ENCODE measurements at places on chromosomes 3 and 15. TPM values are rescaled to one million over a fixed set of nuclear protein-coding genes. Genes with fewer than 3 reads are reported as not detected.
A peak's percentile ranks its signal among the peaks of the same experiment; 100 is the strongest.

FILIP1L gene
- 47.8 TPM for total RNA-seq

TEX9 gene
- total RNA-seq = 7.9 TPM

PARP15 gene
- not detected for total RNA-seq

SLC6A1 gene
- total RNA-seq = 0.26 TPM

FBXO40 gene
- total RNA-seq = not detected

P2RY1 gene
- total RNA-seq = 6.9 TPM

DNA sequence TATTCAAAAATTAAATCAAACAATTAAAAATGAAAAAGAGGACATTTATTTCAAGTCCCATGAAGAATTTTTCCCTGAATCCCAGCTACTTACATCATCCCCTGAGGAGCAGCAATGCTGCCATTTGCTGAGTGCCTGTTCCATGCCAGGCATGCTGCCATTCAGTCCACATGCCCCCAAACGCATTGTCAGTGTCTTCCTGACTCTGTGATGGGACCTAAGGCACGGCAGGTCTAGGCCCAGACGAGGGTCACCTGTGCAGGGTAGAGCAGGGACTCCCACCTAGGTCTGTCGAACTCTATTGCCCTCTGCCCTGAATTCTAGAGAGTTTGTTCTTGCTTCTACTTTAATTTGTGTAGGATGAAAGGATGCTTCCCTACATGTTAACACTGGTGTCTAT, 7.0 kb downstream of the PSTPIP1 start:
- no peaks in the 10 kb centered on the region for H3K4me1 ChIP-seq
- no peak overlapping the region for H3K27ac ChIP-seq
- H3K4me3 ChIP-seq = no peak overlapping the region
- H3K27me3 ChIP-seq = no peaks in the 10 kb centered on the region
- H3K36me3 ChIP-seq = no peaks in the 10 kb centered on the region

GRCh38 chr3:19877656-19878055, 56.4 kb downstream of the EFHB start:
- H3K36me3 ChIP-seq = no peaks in the 10 kb centered on the region
- H3K4me1 ChIP-seq = no peaks in the 10 kb centered on the region
- DNase-seq = no peak

DNA sequence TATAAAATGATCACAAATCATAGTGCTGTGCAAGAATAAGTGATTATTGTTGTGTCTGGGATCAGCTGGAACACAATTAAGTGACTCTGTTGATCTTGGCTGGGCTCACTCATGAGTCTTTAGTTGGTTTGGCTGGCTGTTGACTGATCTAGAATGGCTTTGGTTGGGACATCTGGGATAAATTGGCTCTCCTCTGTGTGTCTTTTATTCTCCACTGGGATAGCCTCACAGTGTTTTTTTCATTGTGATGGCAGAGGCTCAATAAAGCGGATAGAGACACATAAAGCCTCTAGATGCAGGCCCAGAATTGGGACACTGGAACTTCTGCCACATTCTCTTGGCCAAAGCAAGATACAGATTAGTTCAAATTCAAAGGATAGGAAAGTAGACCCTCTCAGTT, 735.6 kb downstream of the PDCD6IP start:
- DNase-seq = no peak
- H3K4me3 ChIP-seq = no peak overlapping the region
- H3K36me3 ChIP-seq = no peaks in the 10 kb centered on the region

GRCh38 chr15:82165948-82166376, 96.6 kb downstream of the EFL1 start:
- no peak overlapping the region for H3K4me3 ChIP-seq
- H3K27ac ChIP-seq = no peak overlapping the region
- no peaks in the 10 kb centered on the region for H3K4me1 ChIP-seq
- no peaks in the 10 kb centered on the region for H3K27me3 ChIP-seq
- peaks cover 6% of the 10 kb centered on the region for H3K36me3 ChIP-seq

DNA sequence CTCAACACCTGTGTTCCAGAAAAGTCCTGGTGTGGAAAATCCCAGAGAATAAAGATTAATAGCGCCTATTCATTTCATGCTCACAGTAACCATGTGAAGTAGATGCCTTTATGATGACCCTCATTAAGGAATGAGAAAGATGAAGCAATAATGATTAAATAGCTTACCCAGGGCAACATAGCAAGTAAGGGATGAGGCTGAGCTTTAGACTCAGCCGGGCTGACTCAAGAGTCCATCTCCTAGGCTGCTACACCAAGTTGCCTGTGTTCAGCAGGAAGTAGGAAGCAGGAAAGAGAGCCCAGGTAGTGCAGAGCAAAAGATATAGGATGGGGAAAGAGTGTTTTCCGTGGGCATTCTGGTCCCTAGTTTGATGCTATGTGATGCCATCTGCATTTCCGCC, 256.5 kb downstream of the CHL1 start:
- DNase-seq = no peak
- H3K27ac ChIP-seq = no peak overlapping the region
- no peaks in the 10 kb centered on the region for H3K36me3 ChIP-seq
- no peak overlapping the region for H3K4me3 ChIP-seq
- no peaks in the 10 kb centered on the region for H3K27me3 ChIP-seq
- H3K4me1 ChIP-seq = no peaks in the 10 kb centered on the region

- DNase-seq = no peak
- no peaks in the 10 kb centered on the region for H3K4me1 ChIP-seq
- no peaks in the 10 kb centered on the region for H3K27me3 ChIP-seq
These were observed 69.6 kb upstream of the CTNNB1 start for GRCh38 chr3:41129731-41130130.

- H3K4me1 ChIP-seq = no peaks in the 10 kb centered on the region
- no peak overlapping the region for H3K4me3 ChIP-seq
- no peaks in the 10 kb centered on the region for H3K36me3 ChIP-seq
- no peaks in the 10 kb centered on the region for H3K27me3 ChIP-seq
These were observed 115.7 kb downstream of the ARRDC4 start for GRCh38 chr15:98076021-98076816.

DNA sequence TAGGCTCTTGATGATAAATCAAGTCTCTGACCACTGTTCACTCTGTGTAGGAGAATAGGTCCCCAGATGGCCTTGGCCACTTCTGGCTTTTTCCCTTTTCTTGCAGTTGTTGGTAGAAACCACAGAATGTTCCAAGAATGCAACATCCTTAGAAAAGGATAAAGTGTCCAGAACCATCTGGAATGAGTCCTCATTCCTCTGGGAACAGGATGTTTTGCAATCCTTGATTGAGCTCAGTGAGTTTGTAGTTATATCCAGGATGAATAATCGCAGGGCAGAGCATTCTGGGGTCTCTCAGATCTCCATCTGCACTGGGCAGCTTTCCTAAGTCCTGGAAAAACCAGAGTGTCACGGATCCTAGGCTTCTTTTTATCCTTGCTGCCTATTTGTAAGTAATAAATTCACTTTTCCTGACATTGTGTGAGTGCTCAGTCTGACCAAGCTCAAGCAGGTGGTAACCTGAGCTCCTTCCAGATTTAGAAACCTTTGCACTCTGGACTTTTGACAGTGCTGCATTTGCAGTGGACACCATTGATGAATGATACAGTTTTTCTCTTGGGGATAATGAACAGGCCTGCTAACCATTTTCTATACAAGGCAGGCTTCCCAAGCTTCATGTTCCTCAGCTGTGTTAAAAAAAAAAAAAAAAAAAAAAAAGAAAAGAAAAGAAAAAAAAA, 1028.6 kb downstream of the OTOL1 start:
- peak; percentile 4 for DNase-seq
- no peaks in the 10 kb centered on the region for H3K27me3 ChIP-seq
- no peaks in the 10 kb centered on the region for H3K4me1 ChIP-seq

DNA sequence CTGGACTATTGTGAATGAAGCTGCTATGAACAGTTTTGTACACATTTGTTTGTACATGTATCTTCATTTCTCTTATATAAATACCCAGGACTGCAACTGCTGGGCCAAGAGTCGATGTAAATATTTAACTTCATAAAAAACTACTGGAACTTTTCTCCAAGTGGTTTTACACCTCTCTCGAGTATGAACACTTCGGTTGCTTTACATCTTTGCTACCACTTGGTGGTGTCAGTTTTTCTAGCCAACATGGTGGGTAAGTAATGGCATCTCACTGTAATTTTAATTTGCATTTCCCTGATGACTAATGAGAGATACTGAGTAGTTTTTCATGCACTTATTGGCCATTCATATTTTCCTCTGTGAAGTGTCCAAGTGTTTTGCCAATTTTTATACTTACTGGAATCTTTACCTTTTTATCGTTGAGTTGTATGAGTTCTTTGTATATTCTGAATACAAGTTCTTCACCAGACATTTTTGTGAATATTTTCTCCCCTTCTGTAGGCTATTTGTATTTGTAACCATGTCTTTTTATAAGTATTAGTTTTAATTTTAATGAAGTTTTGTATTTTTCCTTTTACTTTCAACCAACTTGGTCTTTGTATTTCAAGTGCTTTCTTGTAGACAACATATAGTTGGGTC, 44.4 kb downstream of the PCOLCE2 start:
- H3K4me3 ChIP-seq = no peak overlapping the region
- no peaks in the 10 kb centered on the region for H3K27me3 ChIP-seq
- no peak for DNase-seq
- peaks cover 11% of the 10 kb centered on the region for H3K4me1 ChIP-seq

DNA sequence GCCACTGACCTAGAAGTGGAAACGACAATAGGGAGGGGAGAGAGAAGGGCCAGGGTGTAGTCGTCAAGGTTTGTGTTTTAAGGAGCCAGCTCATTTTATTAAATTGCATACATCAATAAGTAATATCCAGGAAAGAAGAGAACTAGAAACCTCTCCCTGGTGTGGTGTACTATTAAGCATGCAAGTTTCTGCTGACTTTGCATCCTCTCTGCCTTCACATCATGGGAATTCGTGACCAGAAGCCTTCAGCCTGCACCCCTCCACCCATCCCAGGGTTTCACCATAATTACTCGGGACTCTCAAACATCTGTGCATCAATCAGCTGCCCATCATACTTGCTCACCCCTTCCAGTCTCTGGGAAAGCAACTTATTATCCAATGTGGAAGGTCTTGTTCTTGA, 70.9 kb upstream of the UBE3A start:
- no peaks in the 10 kb centered on the region for H3K4me1 ChIP-seq
- H3K27me3 ChIP-seq = no peaks in the 10 kb centered on the region
- H3K4me3 ChIP-seq = no peak overlapping the region
- H3K36me3 ChIP-seq = no peaks in the 10 kb centered on the region
- no peak overlapping the region for H3K27ac ChIP-seq

DNA sequence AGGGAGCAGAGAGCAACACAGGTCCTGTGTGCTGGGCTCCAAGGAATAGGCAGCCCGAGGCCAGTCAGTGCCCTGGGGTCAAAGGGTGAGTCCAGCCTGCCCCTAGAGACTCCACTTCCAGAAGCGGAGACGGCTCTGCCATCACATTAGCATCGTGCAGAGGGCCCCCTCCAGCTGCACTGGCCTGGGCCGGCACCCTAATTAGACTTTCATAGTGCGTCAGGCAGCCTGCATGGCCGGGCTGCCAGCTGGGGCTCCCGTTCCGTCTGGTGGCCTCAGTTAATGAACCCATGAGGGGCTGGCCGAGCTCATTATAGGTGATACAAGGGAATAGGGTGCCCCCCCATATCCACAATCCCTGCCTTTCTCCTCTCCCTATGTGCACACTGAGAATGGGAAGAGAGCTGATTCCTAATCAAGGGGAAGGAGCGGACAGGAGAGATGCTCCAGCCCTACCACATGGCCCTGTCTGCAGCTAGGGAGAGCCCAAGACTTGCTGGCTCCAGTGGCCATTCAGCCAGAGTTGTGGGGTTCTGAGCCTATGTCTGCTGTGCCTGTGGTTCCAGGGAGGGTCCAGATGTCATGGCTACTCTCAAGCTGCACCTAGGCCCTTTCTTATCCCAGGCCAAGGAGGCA, 128.0 kb downstream of the SRGAP3 start:
- no peaks in the 10 kb centered on the region for H3K36me3 ChIP-seq
- H3K27me3 ChIP-seq = no peaks in the 10 kb centered on the region
- H3K27ac ChIP-seq = no peak overlapping the region
- H3K4me3 ChIP-seq = no peak overlapping the region
- H3K4me1 ChIP-seq = no peaks in the 10 kb centered on the region

DNA sequence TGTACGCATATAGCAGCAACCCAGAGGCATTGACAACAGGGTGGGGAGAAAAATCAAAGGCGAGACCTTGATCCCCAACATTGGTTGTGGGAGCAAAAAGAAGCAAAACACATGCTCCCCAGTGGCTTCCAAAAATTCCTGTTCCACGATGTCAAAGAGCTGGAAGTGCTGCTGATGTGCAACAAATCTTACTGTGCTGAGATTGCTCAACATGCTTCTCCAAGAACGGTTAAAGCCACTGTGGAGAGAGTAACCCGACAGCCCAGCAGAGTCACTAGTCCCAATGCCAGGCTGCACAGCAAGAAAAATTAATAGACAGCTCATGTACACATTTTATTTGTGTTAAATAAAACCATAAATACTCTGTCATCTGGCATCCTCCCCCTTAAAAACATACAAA, 179.9 kb upstream of the PFN2 start:
- no peaks in the 10 kb centered on the region for H3K27me3 ChIP-seq
- no peak overlapping the region for H3K27ac ChIP-seq
- no peak overlapping the region for H3K4me3 ChIP-seq
- H3K36me3 ChIP-seq = no peaks in the 10 kb centered on the region
- DNase-seq = no peak

GRCh38 chr3:158672215-158673176, at the start of gene LXN:
TSS of gene LXN (minus strand) at chr3:158672648. CDS start at chr3:158672478, 170 bp downstream.
- no peaks in the 10 kb centered on the region for H3K36me3 ChIP-seq
- peak within 1 kb of the TSS; percentile 77 for H3K27ac ChIP-seq
- H3K4me1 ChIP-seq = peaks cover 16% of the 10 kb centered on the region
- no peaks in the 10 kb centered on the region for H3K27me3 ChIP-seq
- peak; percentile 88 for DNase-seq

- peak overlapping the region; percentile 92 for H3K27ac ChIP-seq
- H3K36me3 ChIP-seq = no peaks in the 10 kb centered on the region
- H3K4me3 ChIP-seq = peak overlapping the region; percentile 85
- H3K27me3 ChIP-seq = no peaks in the 10 kb centered on the region
- DNase-seq = peak; percentile 59
These were observed 612 bp downstream of the APPL1 start for GRCh38 chr3:57227930-57228751.

DNA sequence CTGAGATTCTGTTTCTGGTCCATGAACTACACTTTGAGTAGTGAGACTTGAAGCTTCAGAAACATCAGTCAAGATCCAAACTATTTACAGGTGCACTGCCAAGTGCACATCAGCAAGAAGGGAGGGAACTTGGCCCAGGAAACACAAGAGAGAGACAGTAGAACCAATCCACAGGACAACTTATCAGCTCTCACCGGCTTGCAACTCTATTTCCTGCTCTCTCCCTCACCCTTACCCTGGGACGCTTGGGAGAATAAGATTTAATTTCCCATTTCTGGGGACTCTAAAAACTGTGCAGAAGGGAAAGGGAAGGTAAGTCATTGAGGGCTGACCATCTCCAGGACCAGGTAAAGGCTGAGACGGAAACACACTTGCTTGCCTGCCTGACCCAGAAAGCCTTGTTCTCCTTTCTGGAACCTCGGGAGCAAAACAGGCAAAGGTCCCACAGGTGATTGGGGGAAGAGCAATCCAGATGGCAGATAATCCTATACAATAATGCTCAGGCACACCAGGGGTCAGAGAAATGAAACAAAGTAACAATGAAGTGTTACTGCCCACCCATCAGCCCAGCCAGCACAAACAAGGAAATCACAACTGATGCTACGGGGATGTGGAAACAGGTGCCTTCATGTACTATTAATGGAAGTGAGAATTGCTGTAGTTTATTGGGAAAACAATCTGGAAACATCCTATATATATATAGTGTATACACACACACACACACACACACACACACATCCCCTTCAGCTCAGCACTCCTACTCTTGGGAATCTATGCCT, 154.4 kb downstream of the XXYLT1 start:
- no peak for DNase-seq
- no peaks in the 10 kb centered on the region for H3K27me3 ChIP-seq
- no peaks in the 10 kb centered on the region for H3K36me3 ChIP-seq

Measured in body of pancreas (tissue), 4 donors.